ENCODE measurements at places on chromosomes 6 and 20.

DNA sequence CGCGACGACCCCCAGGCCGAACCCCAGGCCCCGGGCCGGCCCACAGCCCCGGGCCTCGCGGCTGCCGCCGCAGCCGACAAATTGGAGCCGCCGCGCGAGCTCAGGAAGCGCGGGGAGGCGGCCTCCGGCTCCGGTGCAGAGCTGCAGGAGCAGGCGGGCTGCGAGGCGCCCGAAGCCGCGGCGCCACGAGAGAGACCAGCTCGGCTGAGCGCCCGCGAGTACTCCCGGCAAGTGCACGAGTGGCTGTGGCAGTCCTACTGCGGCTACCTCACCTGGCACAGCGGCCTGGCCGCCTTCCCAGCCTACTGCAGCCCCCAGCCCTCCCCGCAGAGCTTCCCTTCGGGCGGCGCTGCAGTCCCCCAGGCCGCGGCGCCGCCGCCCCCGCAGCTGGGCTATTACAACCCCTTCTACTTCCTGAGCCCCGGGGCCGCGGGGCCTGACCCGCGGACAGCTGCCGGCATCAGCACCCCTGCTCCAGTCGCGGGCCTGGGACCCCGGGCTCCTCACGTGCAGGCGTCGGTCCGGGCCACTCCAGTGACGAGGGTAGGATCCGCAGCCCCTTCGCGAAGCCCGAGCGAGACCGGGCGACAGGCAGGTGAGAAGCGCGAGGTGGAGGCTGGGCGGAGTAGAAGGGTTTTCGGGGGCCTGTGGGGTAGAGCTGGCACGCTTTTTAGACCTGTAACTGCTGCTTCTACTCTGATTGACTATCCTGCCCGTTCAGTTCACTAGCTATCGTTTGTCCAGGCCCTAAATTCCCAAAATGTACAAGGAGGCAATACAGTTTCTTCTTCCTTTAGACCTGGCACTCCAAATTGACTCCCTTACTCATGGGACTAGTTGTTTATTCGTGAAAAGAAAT lies 654 bp downstream of the FAM8A1 start:
- no peak for DNase-seq

GRCh38 chr6:42781546-42781795 lies 381 bp upstream of the BICRAL start:
- no peak for DNase-seq

DNA sequence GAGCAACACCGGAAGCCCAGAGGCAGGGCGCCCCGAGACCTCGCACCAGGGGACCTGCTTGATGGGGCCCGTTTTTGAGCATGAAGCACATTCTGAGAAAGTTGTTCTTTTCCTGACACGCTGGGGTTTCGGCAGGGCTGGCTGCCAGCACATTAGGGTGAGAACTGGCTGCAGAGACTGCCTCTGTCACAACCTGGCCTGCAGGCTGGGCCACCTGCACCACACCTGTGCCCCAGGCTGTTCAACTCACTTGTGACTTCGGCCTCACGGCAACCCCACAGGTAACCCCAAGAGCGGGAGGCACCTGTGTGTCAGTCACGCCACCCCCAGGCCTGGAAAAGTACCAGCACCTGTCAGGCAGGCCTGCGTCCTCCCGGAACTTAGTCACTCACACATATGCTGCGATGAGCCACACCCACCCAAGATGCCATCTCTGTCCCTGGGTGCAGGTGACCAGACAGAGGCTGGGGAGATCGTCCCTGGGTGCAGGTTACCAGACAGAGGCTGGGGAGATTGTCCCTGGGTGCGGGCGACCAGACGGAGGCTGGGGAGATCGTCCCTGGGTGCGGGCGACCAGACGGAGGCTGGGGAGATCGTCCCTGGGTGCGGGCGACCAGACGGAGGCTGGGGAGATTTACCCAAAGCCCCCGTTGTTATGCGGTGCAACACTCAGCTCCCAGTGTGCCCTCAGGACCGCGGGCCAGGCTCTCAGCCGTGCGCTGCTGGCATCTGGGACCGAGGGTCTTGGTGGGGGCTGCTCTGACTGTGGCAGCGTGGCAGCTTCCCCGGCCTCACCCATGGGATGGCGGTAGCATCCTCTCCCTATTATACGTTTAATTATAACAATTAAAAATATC lies 82.5 kb upstream of the BHLHE23 start:
- DNase-seq, result no peak

- no peak for DNase-seq
Measured at GRCh38 chr6:127786109-127786508, 114.7 kb downstream of the THEMIS start.

- DNase-seq, result no peak
Measured at GRCh38 chr6:166864333-166864732, 92.0 kb downstream of the RNASET2 start.

DNA sequence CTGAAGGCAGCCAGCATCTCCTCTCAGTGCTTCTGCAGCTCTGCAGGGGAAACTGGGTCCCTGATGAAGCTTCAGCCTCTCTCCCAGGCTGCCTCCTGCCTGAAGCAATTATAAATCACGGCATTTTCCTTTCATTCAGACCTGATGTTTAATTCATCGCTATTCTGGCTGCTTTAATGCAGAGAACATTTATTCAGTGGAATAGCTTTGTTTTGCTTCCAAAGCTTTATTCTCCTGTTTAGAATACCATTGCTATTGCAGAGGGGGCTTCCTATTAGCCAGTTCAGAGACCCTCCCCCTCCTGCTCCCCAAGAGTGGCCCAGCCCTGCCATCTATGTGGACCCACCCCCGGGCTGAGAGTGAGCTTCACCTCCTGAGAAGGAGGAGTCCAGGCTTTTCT lies 255.6 kb downstream of the LRFN2 start:
- DNase-seq, result no peak

- DNase-seq, result no peak
Measured at GRCh38 chr6:52611833-52612232, 35.0 kb upstream of the TRAM2 start.

- no peak for DNase-seq
Measured at GRCh38 chr6:17450397-17450796, 57.0 kb downstream of the CAP2 start.

- no peak for DNase-seq
Measured at GRCh38 chr6:36020154-36020553, 4.3 kb downstream of the SLC26A8 start.

- no peak for DNase-seq
Measured at GRCh38 chr20:4322499-4322898, 307.1 kb upstream of the RNF24 start.

DNA sequence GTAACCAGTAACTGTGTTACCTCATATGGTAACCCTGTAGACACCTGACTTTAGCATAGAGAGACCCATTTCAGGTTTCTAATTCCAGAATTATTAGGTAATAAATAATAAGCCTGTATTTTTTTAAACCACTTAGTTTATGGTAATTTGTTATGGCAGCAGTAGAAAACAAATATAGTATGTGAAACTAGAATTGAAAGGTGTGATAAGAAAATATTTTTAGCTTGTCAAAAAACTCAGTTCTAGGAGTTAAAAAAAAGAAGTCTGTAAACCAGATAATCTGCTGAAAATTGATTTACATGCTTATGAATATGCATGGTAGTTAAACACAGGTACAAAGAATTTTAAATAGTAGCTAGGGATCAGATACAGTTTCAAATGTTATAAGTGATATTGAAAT lies 695.0 kb upstream of the GJE1 start:
- DNase-seq, result no peak

GRCh38 chr6:11820821-11821220 lies 42.2 kb upstream of the ADTRP start:
- DNase-seq, result no peak

- no peak for DNase-seq
Measured at GRCh38 chr6:113994934-113995342, 24.0 kb upstream of the HDAC2 start.

DNA sequence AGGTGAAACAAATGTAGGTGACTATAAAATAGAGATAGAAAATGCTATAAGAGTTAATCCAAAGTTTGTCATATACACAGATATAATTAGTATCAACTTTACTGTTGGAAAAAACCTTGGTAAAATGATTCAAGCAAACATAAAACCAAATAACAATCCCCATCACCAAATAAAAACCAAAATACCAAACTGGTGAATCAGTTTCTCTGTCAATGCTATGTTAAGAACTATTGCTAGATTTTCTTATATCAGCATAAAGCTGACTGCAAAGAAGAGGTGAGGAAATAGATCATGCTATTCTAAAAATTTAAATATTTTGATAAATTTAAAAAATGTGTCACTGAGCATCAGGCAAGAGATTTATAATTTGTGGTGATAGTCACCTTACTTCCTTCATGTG lies 658.4 kb downstream of the PHF3 start:
- no peak for DNase-seq

GRCh38 chr6:150527100-150527499 lies 72.6 kb upstream of the PLEKHG1 start:
- DNase-seq, result no peak

- no peak for DNase-seq
Measured at GRCh38 chr6:319177-320131, 27.2 kb downstream of the DUSP22 start.

Data from NCI-H1048 (cell line).